GF-D8 (cell line): ENCODE measurements at places on chromosomes 11 and 22.

GRCh38 chr11:118640332-118641154 lies 33.1 kb downstream of the PHLDB1 start:
- no peak for DNase-seq

GRCh38 chr11:62996271-62996670 lies 11.5 kb upstream of the SLC22A6 start:
- no peak for DNase-seq

- no peak for DNase-seq
These were observed 668 bp upstream of the LRRC32 start for GRCh38 chr11:76671237-76671592.

GRCh38 chr11:43802509-43802908 lies 78.1 kb upstream of the ALKBH3 start:
- DNase-seq = no peak

DNA sequence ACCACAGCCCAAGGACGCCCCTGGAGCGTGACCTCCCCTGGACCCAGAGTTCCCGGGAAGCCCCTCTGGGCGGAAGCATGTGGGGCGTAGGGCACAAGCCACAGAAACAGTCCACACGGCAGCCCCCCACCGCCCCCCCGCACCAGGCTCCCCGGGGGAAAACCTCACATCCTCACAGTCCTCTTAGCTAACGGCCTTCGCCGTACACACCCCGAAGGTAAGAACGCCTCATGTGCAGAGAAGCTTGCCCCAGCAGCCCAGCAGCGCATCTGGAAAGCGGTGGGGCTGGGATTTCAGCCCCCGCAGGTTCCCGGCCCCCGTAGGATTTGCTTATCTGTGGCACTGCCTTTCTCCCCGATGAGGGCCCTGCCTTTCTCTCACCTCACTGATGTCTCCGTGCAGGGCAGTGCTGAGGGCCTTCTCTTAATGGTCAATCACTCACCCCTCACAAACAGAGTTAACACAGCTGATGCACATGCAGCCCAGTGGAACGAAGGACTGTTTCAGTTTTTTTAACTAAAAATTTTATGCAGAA lies 309.2 kb downstream of the BRD1 start:
- no peak for DNase-seq

GRCh38 chr11:131977854-131978253 lies 607.4 kb downstream of the NTM start:
- DNase-seq = no peak
